ENCODE measurements at places on chromosomes 12 and 14. TPM values are rescaled to one million over a fixed set of nuclear protein-coding genes. Genes with fewer than 3 reads are reported as not detected.

- no peak for DNase-seq
Measured at GRCh38 chr12:46521145-46521544, 148.6 kb upstream of the SLC38A2 start.

DNA sequence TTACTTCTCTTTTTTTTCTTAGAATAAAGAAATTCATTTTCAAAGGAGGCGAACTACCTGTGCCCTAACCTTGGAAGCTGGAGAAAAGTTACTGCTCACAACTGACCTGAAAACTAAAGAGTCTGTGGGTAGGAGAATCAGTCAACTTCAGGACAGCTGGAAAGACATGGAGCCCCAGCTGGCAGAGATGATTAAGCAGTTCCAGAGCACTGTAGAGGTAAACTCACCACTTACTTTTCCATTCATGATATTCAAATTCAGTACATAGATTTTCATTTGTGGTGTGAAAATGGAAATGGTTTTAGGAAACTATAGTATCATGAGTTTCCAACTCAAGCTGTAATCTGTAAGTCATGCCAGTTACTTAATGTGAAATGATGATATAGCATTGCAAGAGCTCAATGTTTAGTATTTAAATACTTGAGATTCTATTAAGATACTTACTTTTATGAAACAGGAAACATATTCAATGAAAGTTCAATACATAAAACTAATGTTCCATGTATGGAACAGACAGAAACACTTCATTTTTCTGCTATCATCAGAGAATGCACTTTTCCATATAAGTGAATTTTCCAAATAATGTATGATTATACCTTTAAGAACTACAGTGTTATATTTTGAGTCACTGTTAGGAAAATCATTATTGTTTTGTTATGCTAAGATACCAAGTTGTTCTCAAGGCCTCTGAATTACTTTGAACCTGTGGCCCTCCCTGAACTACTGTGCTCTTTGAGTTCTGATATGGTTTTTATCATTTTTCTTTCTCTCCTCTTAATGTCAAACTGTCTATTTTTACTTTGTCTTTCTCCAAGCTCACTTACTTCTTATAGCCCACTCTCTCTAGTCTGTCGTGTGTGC, 119.0 kb downstream of the ESR2 start:
- DNase-seq, result no peak

DNA sequence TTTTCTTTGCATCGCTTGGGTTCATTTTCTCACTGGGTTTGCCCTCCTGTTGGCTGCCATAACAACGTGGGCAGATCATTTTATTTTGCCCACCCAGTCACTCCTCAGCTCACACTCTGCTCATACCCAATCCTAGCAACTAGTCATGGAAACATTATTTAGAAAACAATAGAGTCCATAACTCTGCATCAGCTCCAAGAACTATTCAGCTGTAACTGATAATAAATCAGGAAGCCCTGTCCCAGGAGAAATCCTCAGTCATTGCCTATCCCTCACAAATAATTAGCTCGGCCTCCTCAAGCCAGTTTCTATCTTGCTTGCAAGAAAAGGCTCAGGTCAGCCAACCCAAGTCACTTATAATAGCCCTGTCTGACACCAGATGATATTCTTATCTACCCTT, 43.2 kb downstream of the RTN1 start:
- no peak for DNase-seq

DNA sequence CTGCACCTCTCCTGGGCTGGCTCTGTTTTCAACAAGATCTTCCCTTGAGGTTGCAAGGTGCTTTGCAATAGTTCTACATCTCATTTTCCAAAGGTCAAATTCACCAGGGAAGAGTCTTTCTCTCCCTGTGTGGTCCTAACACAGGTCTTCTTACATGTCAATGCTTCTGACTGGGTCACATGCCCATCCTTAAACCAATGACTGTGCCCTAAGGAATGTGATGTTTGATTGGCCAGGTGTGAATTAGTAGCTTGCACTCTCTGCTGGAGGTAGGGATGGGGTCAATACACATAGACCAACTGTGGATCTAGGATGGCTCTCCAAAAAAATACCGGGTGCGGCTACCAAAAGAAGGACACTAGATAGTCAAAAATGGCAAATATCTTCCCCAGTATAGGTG, 19.9 kb upstream of the KCNK10 start:
- DNase-seq, result no peak

DNA sequence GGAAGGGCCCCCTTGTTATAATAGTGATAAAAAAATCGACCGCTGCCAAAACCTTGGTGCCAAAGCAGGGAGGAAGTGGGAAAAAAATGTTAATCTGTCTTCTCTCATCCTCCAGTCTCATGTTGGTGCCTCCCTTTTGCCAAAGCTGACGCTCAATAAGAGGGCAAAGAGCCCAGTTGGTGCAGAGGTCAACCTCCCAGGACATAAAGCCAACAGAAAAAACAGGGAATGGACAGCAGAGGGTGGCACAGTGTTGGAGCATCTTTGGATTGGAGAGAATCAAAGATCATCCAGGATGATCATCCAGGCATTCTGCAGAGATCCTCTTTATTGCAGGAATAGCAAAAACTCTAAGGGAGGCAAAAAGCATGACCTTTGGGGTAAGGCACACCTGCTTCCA, 9.8 kb upstream of the TTC9 start:
- DNase-seq, result no peak

DNA sequence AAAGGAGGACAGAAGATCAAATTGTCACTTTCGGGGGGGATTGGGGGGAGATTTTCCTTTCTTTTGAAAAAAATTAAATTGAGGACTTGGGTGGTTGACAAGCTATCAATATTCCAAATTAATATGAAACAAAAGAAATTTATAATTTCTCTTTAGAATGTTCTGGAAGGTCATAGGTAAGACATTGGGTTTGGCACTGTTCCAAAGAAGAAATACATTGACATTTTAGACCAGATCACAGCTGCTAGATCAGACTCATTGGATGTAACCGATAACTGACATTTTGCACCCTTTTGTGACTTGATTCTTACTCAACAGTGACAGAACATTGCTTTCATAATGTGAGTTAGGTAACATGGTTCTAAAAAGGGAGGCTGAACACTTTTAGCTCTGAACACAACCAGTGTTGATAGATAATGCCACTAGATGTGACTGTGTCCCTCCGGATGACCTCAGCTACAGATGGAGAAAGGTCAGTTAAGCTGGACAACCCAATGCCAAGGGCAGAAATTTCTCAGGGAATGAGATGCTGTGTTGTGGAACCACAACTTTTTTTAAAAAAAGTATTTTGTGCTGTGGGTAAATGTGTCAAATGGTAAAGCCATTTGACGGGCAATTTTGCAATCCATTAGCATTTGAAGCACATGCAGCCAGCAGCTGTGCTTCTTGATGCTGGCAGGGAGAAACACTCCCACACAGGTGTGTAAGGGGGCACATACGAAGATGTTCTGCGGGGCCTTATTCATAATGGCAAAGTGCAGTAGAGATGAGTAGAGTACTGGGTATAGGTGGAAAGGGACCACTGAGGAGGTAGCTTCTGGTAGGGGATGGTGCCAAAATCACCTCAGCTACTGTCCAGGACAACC, 62.9 kb downstream of the RFX4 start:
- DNase-seq, result no peak

DNA sequence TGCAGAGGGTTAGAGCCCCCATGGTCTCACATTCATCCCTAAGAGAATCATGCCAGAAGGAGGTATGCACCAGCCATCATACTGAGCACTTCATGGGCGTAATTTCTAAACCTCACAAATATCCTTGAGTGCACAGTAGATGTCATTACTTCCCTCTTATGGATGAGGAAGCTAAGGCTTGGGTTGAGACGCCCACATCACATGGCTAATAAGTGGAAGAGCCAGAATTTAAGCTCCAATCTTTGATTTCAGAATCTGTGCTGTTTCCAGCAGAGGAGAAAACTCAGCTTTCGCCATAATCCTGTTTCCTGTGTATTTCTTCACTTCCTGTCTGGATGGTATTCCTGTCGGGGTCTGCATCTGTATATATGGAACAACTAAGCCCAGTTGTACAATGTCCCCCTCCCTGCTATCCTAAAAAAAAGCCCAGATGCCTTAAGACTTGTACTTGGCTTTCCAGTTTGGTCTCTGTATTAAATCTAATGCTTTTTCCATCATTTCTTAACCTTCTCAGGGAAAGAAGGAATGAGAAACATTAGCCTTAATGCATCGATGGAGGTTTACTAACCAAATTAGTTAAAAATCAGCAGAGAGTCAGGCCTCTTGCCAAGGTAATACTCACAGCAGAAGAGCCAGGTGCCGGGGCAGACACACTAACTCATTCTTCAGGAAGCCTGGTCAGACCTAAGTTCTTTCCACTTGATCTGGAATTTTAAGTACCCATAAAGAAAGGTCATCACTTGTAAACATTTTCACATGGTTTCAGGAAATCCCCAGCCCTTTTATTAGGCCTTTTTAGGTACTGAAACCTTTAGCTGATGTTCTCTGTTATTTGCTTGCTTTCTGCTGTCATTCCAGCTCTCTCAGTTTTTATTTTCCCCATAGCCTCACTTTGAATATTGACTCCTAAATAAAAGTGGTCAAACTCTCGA, 5.3 kb downstream of the ISCU start:
- no peak for DNase-seq

- no peak for DNase-seq
Measured at GRCh38 chr12:30696103-30696408, 387 bp upstream of the IPO8 start.

GRCh38 chr12:104793285-104793684, 164.8 kb downstream of the SLC41A2 start:
- no peak for DNase-seq

- DNase-seq, result no peak
Measured at GRCh38 chr12:6941782-6942181, 1.8 kb upstream of the RNU7-1 start.

The EIF2S3B gene
- polyA plus RNA-seq, result 1.6 TPM

The JAG2 gene
- polyA plus RNA-seq, result 7.3 TPM

The CLEC4D gene
- 0.30 TPM for polyA plus RNA-seq

The HPD gene
- 3.2 TPM for polyA plus RNA-seq

The SAMD15 gene
- polyA plus RNA-seq, result 8.4 TPM

The MYO1H gene
- polyA plus RNA-seq, result 0.86 TPM

The CCDC91 gene
- polyA plus RNA-seq, result 27.4 TPM

The ZNF605 gene
- polyA plus RNA-seq, result 18.5 TPM

The RIPK3 gene
- 4.1 TPM for polyA plus RNA-seq

Measured in right renal pelvis (tissue), 4 donors.